Uterus (tissue), 4 donors: ENCODE measurements at places on chromosomes 1 and 21. TPM values are rescaled to one million over a fixed set of nuclear protein-coding genes. Genes with fewer than 3 reads are reported as not detected.

KRTCAP2 gene
- 200 TPM for total RNA-seq

GPR52 gene
- 4.4 TPM for total RNA-seq

TNFAIP8L2 gene
- 1.0 TPM for total RNA-seq

IL12RB2 gene
- total RNA-seq = 1.1 TPM

BLACAT1 gene
- not detected for total RNA-seq
